Foreskin keratinocyte (primary cell): ENCODE measurements at places on chromosomes 2 and 18. TPM values are rescaled to one million over a fixed set of nuclear protein-coding genes. Genes with fewer than 3 reads are reported as not detected.

MRO gene
- not detected in 2 replicates for total RNA-seq

PLB1 gene
- total RNA-seq: 3.7 and 3.8 TPM in 2 replicates

- no peak for DNase-seq
Observed at GRCh38 chr2:10481666-10482157, 33.6 kb upstream of the ODC1 start.

- DNase-seq: no peak
Observed at GRCh38 chr2:3956892-3957291, 253.5 kb downstream of the DCDC2C start.

DNA sequence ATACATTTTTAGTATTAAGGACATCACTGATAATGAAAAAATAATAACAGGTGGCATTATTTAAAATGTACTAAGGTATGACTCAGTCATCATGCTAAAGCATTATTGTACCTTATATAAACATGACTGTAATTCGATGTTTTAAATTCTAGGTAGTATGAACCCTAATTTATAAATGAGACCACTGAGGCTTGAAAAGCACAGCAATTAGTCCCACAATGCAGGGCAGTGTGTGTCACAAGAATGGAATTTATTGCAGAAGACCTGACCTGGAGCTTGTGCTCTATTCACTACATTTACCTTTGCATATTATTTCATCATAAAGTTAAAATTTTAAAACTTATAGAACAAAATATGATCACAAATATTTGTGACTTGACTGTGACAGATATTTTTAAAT lies 358.5 kb upstream of the DSEL start:
- peak; percentile 13 for DNase-seq

- no peak for DNase-seq
Observed at GRCh38 chr2:177254433-177255226, 9.9 kb downstream of the NFE2L2 start.

DNA sequence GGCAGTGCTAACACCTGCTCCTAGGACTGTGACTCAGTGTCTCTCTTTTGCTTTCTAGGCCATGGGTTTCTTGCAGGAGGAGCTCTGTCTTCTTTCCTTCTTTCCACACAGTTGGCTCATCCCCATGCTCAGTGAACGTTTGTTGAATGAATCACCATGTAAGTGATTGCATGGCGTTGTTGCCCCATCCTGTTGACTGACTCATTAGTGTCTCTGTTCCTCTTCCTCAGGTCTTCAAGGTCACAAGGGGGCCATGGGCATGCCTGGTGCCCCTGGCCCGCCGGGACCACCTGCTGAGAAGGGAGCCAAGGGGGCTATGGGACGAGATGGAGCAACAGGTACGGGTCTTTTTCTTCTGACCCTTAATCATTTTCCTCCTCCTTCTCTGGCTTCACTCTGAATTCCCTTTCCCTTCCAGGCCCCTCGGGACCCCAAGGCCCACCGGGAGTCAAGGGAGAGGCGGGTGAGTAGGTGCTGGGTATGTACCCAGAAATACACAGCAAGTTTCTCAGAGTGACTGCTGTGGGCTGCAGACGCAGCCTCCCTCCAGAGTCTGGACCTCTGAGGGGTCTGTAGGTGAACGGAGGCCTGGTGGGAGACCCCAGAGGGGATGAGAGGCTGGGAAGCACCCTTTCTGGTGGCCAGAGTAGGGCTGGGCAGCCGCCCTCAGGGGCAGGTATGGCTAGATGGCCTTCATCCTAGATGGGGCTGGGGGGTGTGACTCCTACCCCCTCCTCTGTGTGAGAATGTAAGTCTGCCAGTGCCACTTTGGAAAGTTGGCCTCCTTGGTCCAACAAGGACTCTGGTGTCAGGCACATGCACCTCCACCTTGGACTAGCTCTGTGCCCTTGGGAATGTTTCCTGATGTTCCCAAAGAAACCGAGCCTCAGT lies 32.4 kb downstream of the MARCO start:
- DNase-seq: peak; percentile 90
